ENCODE measurements at places on chromosomes 4 and X.

DNA sequence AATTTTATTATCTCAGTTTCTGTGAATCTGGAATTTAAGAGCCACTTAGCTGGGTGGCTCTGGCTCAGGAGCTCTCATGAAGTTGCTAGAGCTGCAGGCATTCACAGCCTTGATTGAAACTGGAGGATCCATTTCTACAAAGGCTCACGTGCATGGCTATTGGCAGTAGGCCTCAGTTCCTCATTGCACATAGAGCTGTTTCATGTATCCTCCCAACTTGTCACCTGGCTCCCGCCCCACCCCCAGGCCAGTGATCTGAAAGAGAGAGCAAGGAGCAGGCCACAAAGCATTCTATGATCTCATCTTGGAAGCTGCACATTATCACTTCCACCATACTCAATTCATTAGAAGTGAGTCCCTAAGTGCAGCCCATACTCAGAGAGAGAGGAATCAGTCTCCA lies 18.5 kb upstream of the AP1AR start:
- no peak for DNase-seq

DNA sequence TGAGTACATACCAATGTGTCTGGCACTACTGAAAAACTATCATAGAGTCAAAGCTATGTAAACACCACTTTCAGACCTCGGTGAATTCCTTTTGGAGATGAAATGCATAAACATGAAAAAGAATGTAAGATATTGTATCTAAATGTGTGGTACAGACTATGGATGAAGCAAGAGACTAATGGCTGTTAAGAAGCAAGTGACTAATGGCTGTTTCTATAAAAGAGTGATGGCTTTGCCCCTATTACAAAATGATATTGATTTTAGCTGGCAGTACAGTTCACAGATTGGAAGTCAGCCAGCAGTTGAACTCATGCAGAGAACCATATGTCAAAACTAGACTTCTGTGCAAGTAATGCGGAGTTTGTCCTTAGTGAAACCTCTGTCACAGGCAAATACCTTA lies 359.3 kb downstream of the GRXCR1 start:
- no peak for DNase-seq

DNA sequence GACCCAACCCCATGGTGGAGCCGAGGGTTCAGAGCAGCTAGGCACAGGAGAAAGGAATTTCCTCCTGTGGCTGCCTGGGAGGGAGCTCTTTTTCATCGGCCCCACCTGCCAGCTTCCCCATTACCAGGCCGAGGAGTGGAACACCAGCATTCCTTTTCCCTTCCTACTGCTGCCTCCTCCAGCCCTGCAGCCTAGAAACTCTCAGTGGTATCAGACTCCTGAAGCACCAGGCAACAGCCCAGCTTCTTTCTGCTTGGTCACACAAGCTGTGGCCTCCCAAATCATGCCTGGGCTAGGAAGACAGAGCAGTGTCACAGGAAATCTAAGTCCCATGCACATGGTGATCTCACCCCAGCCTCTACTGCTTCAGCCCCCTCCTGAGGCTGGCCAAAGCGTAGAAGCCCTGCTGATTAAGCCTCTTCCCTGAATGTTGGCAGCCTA lies 30.1 kb downstream of the RTL5 start:
- DNase-seq = no peak

DNA sequence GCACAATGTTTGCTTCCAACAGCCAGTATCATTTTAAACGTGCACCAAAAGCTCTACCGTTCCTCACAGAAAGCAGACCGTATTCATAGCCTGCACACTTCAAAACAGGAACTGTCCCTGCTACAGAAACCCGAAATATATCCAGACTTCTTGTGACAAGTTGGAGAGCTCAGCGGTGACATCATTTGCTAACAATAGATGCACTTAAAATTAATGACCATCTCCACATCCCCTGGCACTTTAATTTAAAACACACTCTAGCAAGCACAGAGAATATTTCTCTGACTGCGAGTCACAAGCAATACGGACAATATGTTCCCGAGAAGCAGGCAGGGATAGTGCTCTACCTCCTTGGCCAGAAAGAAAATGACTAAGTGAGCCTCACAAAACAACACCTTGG lies 2.5 kb downstream of the NYX start:
- DNase-seq = no peak

GRCh38 chr4:101025755-101026154 lies 321.6 kb downstream of the PPP3CA start:
- DNase-seq = no peak

DNA sequence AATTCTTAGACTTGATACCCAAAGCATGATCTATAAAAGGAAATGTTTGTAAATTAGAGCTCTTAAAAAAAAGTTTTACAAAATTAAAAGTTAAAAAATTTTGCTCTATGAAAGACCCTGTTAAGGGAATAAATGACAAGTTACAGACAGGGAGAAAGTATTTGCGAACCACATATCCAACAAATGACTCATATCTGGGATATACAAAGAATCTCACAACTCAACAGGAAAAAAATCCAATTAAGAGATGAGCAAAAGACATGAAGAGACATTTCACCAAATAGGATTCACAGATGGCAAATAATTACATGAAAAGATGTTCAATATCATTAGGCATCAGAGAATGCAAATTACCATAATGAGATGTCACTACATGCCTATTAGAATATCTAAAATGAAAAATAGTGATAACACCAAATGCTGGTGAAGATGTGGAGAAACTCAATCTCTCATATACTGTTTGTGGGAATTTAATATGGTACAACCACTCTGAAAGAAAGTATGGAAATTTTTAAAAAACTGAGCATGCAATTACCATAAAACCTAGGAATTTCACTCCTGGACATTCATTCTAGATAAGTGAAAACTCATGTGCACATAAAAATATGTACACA lies 100.8 kb upstream of the EOLA2 start:
- no peak for DNase-seq

- no peak for DNase-seq
These were observed 398.4 kb downstream of the PPP3CA start for GRCh38 chr4:100948911-100949310.

DNA sequence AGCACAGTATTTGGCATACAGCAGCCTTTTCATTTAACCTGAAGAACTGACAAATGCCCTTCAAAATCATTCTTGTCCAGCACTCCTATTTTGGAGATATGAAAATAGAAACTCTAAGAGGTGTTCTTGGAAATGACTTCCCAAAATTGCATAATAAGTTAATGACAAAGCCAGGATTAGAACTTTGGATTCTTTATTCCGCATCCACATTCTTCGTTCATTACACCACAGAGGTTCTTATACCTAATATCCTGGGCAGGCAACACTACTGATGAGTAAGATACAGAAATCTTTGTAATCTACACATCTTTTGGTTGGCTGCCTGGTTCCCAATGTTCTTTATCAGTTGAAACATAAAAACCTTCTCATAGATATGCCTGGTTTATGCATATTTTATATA lies 5.9 kb downstream of the COL25A1 start:
- no peak for DNase-seq

GRCh38 chr4:71882113-71882841 lies 98.4 kb upstream of the GC start:
- DNase-seq = no peak

DNA sequence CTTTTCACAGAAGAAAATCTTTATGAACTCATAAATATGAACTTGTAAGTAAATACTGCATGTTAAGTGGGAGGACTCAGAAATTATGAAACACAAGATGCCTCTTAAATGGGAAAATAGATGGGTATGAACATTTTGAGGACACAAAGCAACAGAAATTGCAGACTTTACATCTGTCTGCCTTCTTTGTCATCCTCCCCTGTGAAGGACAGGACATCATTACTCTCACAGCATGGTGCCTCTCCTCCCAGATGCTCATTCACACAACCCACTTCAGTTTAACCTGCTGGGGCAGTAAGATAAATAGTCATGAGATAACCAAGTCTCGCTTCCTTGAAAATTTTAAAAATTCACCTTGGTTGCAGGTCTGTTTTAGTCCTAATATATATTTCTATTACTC lies 144.5 kb downstream of the APBB2 start:
- no peak for DNase-seq

GRCh38 chr4:17523662-17524061 lies 8.7 kb downstream of the CLRN2 start:
- DNase-seq = no peak

GRCh38 chr4:39043058-39043860 lies 11.1 kb upstream of the TMEM156 start:
- DNase-seq = no peak

Measured in SK-N-SH (cell line).